8988T (cell line): ENCODE measurements at places on chromosomes 3 and 15.

GRCh38 chr3:127119693-127120464 is 73.1 kb upstream of the PRR23E start:
- DNase-seq: no peak

DNA sequence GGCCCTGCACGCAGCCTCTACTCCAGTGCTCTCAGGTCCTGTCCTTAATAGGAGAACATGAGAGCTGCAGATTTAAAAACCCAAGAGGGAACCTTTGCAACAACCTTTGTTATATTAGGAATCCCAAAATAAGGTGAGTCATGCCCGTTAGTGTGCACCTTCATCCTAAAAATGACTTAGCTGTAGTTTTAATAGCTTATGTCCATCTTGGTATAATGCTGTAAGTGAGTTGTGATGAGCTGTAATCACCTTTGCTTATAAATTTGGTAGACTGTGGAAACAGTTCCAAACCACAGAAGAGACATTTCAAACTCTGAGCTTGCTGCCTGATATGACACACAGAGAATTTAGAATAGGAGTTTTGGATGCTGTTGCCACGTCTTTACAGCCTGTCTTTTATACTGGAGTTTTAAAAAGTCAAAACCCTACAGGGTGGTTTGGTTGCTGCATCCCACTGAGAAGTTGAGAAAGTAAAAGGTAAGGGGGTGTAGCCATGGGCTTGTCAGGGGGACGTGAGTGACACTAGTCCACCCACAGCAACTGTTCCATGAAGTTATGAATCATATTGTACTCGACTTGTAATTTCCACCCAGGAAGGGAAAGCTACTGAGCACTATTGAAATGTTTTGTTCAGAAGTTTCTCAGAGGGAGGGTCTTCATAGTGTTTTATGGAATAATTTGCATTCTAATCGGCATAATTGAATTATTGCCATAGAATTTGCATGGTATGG is 27.4 kb upstream of the CD47 start:
- DNase-seq: no peak

GRCh38 chr3:196169836-196170240 is 41.4 kb downstream of the ZDHHC19 start:
- DNase-seq: no peak

GRCh38 chr3:134772591-134772990 is 22.5 kb upstream of the EPHB1 start:
- DNase-seq: no peak

DNA sequence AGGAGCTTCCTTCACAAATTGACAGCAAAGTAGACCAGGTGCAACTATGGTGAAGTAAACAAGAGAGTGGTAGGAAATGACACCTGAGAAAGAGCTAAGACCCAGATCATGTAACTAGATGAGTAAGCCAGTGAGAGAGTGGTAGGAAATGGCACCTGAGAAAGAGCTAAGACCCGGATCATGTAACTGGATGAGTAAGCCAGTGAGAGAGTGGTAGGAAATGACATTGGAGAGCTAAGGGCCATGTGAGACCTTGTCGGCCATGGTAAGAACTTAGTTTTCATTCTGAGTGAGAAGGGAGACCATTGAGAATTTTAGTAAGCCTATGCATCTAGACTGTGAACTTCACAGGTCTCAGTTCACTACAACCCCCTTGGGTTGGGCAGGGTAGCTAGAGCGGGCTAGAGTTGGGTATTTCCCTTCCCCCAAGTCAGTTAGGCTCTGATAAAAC is 5.4 kb upstream of the SENP7 start:
- DNase-seq: no peak

- no peak for DNase-seq
These were observed 340.8 kb upstream of the SUCLG2 start for GRCh38 chr3:67995206-67995605.

GRCh38 chr15:76184650-76185035 is 124.9 kb downstream of the TMEM266 start:
- no peak for DNase-seq

DNA sequence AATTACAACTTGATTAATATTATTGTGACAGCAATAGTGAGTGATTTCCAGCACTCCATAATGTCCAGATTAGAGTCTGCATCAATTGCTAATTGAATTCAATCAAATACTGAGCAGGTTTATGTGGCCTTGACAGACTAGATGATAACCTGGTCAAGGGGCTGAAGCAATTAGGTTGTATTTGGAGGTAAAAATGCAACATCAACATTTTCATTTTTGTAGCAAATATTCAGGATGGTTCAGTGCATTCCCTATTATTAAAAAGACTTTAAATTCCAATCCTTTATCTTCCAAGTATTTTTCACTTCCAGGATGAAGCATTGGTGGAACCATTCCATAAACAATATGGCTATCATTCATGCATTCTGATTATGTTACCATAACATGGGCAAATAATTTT is 120.4 kb downstream of the PLOD2 start:
- DNase-seq: no peak

- peak; percentile 59 for DNase-seq
These were observed 699 bp downstream of the MEGF11 start for GRCh38 chr15:66252685-66253417.

GRCh38 chr3:22617372-22617771 is 585.8 kb upstream of the UBE2E2 start:
- no peak for DNase-seq

DNA sequence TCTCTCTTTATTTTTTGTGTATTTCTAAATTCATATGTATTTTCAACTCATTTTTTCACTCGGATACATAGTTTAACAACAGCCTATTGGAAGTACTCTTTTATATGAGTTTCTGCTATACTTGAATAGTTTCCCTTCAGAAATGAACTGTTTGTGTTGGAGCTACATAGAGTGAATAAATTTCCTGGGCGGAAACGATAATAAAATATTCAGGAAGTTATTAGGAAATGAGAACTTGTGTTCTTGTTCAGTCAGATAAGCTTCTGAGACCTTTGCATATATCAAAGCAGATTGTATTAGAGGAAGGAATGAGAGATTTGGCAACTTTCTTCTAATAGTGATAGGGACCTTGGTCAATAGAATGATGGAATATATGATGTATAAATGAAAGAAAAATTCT is 27.3 kb downstream of the NEO1 start:
- DNase-seq: no peak

DNA sequence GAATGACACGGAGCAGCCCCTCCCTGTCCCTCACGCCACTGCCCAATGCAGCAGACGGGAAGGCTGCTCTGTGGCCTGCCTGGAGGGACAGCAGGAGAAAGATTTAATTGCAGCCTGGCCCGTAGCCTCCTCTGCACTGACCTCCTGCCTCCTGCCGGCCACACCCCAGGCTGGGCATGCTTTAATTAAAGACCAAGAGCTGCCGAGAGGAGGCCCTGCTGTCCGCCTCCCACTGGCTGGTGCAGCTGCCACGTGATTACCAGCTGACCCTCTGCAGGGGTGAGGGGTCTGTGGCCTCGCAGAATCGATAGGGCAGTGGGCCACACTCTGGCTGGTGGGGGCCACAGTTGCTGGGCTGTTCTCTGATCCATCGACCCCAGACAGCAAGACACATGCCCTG is 100.2 kb upstream of the PRR23E start:
- DNase-seq: no peak

DNA sequence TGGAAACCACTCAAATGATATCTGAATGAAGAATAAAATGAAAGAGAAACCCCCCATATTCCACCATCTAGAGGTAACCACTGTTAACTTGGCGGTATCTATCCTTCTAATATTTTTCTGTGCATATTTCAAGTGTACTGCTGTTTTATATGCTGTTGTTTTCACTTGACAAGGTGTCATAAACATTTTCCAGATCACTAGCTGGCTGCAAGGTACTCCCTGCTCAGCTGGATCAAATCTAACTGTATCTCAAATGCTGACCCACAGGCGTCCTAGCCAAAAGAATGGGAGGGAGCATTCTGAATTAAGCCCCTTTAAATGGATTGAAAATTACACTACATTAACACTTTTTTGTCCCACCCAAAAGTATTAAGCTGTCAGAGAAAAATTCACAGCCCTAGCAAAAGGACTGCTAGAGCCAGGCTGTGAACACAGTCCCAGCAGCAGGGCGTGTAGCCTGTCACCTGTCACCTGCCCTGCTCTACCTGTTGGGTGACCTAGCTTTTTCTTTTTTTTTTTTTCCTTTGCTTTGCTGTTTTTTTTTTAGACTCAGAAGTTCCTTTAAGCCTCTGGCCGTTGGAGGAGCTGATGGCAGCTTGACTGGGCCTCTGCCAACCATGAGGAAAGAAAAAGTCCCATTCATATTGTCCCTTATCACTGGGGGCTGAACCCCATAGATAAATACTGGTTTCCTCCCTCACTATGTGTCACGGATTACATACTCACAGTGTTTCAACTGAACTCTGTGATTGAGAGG is 93.7 kb upstream of the TSC22D2 start:
- no peak for DNase-seq

GRCh38 chr3:139611528-139611927 is 66.2 kb downstream of the NMNAT3 start:
- no peak for DNase-seq

DNA sequence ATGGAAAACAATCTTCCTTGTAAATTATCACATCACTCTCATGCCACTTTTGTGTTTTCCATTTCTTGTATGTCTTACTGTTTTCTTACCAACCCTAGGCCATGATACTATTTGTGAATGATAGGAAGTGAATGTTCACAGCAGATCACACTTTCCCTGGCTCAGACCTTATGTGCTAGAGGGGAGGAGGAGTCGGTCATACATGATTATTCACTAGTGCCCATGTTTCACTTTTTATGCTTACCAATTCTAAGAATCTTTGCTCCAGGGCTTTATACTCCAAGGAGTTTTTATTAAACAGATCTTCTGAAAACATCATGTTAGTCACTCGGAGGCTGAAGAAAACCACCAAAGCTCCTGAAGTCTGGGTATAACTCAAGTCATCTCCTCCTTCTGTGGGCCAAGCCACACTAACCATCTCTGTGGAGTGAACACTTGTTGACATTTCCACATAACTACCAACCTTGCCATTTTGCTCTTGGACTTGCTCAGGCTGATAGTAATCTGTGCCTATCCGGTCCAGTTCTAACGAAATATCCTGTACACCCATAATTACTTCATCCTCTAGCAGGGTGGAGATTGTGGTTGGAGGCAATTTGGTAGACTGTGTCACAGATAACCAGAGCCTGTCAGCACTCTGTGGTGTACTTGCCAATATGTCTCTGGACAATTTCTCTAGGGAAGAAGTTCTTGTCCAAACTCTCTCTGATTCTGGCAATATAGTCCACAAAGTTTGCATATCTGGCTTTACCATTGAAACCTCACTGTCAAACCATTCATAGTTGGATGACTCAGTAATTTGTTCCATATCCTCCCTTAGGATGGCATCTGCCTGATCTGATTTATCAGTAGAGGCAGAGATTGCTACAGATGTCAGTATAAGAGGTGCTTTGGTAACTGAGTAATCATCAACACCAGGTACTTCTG is 76.8 kb downstream of the IMPG2 start:
- no peak for DNase-seq

GRCh38 chr3:177589911-177590381 is 392.7 kb upstream of the TBL1XR1 start:
- no peak for DNase-seq

DNA sequence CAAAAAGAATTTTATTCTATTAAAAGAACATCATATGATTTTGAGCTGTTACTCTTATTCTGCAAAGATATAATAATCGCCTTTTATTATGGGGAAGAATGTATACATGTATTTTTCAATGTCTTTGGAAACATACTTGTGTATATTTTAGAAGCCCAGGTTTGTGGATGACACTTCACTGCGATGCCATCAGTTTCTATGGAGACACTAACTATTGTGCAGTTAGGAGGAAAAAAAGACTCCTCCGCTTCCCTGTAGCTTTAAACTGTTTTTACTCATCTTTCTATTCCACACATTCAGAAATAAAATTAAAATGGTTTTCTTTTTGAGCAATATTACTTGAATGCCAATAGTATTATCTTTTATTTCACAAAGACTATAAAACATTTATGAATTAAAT is 305.0 kb downstream of the NLGN1 start:
- no peak for DNase-seq
